ENCODE measurements at places on chromosomes 4 and X.

DNA sequence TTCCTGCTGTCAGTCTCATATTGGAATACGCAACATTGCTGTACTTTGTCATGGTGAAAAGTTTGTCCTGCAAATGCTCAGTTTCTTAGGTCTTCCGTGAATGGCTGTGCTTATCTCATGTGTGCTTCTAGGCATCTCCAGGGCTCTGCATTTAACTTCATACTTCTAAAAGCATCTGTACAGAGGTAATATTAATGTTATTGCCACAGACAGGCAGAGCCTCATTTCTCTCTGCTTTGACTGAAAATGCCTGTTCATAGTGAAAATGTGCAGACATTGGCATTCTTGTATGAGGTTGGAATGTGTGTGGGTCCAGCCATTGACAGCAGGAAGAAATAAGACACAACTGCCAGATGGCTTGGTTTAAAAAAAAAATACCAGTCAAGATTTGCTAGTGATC lies 140.1 kb upstream of the TTC29 start:
- no peak for DNase-seq

DNA sequence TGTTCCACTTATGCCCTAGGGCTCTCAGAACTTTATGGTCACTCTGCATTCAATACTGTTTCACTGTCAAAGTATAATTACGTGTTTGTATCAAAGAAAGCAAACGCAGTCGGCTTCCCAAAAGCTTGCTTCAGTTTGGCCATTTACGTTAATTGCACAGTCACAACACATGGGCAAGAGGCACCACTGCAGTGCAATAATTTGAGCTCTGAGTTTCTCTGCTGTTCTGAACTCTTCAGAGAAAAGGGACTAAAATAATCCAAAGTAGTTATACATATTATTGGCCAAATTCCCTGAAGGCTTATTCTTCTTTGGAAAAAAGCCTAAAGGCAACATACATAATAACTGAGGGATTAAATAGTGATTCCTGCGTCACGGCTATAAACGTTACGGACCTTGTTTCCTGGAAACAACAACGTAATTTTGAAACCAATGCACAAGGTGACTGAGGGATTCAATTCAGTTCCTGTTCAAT lies 51.3 kb downstream of the RNF150 start:
- DNase-seq = no peak

DNA sequence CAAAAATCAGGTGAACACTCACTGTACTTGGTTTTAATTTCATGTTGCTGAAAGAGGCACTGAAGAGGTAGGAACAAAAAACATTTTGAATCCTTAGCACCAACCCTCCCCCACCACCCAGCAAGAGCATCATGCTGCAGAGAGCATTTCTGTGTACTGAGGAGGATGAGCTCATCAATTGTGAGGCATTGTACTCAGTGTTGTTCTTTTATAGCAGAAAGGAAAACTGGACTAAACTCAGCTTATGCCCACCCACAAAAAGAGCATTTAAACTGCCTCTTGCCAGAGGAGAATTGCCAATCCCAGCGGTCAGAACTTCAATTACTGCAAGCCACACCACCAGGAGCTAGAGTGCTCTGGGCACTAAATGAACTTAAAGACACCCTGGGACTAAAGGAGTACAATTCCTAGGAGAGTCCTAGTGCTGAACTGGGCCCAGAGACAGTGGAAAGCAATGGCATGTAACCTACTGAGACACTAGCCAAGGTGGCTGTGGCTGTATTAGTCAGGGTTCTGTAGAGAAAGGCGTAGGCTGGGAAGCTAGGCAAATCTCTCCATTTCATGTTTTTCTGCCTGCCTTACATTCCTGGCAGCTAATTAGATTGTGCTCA lies 280.7 kb upstream of the KLHL4 start:
- DNase-seq = no peak

DNA sequence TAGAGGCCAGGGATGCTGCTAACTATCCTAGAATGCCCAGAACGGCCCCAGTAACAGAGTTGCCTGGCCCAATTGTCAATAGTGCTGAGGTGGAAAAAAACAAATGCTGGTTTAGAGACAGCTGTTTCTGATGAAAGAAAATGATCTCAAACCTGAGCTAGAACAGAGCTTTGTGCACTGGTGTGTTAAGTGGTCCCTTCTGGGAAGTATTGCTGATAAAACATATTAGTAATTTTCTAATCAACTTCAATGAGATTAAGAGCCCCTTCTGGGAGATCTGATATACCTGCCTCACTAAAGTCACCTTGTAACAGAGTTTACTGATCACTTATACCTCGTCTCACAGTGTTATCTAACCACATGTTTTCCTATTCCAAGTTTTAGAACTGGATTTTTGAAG lies 42.1 kb downstream of the SMPX start:
- DNase-seq = no peak

DNA sequence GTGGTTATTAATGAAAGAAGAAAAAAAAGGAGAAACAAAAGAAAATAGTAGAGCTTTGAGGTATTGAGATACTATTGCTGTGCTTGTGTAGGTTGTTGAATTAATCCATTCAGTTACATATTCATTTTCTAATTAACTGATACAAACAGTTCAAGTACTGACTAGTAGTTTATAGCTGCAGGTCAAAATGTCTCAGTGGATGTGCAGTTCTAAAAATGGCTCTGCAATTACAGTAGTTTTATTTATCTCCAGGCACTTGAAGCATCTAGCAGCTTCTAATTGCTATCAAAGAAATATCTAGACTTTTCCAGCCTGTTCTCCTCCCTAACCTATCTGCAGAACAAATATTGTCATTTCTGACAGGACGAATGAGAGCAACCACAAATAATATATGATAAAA lies 1887.7 kb upstream of the PCDH7 start:
- no peak for DNase-seq

DNA sequence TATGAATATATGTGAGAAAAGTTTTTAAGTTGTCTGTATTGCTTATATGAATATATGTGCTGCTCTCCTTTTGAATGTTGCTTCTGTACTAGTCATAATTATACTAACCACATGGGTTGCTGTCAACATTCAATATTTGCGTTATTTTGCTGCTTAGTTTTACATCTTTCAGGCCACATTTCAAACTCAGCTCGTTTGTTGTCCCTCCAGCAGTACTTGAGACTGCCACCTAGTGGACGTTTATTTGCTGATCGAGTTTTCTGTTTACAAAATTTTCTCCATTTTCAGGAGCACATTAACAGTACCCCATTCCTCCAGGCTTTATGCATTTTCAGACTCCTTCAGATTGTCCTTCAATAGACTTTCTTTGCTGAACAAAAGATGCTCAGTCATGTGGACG lies 75.8 kb downstream of the NUDT11 start:
- no peak for DNase-seq

GRCh38 chr4:72975488-72975784 lies 94.1 kb downstream of the COX18 start:
- DNase-seq = no peak
